NCI-H187 treated with DMSO at 0.1 percent for 48 hours (cell line): ENCODE measurements at places on chromosomes 7 and 10.

DNA sequence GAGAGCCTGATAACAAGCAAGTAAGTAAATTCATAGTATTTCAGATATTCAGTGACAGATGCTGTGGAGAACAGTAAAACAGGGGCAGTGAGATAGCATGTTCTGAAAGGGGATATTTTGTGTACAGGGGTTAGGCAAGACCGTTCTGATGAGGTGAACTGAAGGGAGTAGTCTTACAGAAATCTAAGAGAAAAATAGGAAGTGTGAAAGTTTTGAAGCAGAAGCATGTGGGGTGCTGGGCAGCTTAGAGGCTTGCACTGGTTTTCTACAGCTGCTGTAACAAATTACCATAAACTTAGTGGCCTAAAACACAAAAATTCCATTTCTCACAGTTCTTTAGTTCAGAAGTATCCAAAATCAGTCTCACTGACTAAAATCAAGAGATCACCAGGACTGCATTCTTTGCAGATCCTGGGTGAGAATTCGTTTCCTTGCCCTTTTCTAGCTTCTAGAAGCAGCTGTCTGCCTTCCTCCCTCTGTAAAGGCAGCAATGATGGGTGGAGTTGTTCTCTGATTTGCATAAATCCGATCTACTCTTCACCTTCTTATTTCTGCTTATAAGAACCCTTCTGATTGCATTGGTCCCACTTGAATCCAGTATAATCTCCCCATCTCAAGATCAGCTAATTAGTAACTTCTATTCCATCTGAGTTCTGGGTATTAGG, 7.5 kb upstream of the KLF14 start:
- DNase-seq: no peak

DNA sequence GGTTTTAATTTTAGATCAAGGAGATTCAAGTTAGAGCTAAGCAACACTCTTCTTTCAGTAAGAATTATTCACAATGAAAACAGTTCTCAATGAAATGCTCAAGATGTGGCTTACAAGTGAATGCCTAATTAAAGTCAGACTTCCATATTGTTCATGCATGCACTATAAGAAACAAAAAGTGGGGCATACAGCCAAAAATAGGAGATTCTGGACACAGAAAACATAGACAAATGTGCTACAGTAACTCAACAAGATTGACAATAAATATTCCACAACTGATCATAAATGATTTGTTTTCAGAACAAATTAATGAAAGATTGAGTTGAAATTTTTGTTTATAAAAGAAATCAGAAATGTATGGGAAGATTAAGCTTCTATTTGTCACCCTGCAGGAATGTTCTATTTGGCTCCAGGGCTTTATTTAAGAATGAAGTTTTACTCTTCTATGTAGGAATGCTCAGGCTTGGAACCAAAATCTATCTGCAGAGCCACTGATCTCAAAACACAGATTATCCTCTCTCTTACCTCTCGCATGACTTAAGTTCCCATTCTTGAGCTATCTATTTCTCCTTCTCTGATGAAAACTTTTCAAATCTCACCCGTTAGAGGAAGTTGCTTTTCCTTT, 89.0 kb upstream of the PIP4K2A start:
- DNase-seq: no peak

- no peak for DNase-seq
These were observed 45.1 kb downstream of the MET start for GRCh38 chr7:116717137-116717536.

- no peak for DNase-seq
These were observed 47.9 kb downstream of the RBM33 start for GRCh38 chr7:155692317-155692716.

GRCh38 chr7:47759056-47759706, 177.3 kb upstream of the TNS3 start:
- DNase-seq: no peak

DNA sequence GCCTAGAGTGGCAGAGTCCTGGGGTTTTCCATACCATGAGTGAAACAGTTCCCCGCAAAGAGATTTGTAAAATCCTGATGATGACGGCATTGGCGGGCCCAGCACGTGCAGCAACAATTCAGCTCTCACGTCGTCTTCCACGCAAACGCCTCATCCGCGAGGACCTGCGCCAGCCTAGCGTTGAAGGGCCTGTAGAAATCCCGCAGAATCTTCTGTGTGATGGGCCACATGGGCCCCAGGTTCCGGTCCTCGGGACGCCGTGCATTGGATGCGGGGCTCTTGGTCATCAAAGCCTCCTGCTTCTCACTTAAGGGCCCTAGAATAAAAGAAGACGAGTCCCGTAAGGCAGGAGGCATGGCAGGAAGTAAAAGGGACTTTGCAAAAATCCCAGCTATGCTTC, 83.4 kb downstream of the CHST15 start:
- no peak for DNase-seq

GRCh38 chr7:36130236-36130945, 22.7 kb upstream of the EEPD1 start:
- no peak for DNase-seq

DNA sequence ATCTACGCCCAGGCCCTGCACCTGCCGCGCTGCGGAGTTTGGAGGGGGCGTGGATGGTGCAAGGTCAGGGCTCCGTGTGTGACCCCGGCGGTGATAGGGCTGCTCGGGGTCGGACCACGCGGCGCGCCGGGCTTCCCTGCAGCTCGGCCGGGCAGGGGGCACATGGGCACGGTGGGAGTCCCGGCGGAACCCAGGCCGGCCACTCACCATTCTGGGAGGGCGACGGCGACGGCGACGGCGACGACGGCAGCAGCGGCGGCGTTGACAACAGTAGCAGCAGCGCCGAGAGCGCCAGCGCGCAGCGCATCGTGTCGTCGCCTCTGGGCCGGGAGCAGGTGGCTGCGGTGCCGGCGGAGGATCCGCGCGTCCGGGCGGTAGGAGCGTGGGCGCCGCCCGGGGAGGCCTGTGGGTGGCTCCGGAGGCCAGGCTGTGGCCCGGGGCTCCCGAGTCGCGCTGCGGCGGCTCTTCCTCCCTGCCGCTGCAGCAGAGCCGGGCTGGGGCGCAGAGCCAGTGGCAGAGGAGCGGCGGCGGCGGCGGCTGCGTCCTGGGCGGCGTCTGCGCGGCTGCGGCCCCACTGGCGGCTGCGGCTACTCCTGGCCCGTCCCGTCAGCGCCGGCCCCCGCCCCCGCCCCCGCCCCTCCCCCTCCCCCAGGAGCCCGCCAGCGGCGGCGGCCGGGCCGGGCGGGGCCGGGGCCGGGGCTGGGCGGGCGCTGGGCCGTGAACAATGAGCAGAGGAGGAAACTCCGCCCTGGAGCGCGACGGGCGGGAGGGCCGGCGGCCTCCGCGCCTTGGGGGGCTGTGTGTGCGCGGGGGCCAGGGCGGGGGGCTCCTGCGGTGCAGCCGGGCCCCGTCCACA, at the start of gene PODXL:
Gene PODXL, minus strand, starts transcription at position 576 of the 856 bp plus-strand sequence. Its CDS starts 269 bp downstream, at position 307.
- no peak for DNase-seq

DNA sequence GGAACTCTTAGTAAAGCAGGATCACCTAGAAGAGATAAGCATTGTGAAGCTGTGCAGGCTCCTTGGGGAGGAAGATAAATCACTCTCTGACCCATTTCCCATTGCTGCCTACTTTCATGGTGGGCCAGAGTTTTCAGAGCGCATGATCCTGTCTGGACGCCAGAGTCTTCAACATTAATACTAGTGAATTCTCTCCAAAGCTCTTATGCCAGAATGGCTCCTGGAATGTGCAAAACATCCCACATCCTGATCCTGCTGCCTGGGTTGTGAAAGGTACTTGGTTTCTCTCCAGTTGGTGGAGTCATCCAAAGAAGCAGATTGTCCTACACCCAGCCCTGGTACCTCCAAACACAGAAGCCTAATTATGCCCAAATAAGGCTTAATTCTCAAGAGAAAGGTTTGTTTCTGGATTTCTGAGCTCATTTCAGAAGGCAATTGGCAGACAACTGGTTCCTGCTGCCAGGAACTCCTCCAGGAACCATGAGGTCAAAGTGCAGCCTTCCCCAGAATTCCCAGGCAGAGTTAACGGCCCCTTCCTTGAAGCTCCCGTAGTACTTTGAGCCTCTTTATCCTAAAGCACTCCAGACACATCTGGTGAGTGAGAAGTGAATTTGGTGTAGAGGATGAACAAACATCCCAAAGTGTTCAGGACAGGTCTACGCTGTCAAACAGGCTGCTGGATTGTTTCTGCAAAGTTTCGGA, 495.2 kb downstream of the PLXNA4 start:
- DNase-seq: no peak

DNA sequence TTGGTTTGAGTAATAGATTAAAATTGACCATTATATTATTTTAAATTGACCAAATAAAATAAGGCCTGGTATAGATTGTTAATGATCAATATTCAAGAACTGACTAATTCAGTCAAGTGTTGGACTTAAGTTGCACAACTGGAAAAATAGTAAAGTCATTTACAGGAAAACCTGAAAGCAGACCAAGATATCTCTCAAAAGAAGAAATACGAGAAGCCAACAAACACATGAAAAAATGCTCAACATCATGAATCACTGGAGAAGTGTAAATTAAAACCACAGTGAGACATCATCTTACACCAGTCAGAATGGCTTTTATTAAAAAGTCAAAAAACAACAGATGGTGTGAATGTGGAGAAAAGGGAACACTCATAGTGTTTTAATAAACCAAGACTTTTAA, 80.4 kb upstream of the MALRD1 start:
- no peak for DNase-seq

- DNase-seq: no peak
These were observed 68.0 kb downstream of the SH3PXD2A start for GRCh38 chr10:103787331-103787730.

GRCh38 chr10:6520138-6520537, 59.9 kb downstream of the PRKCQ start:
- DNase-seq: no peak

- DNase-seq: no peak
These were observed 406.6 kb downstream of the HTR7 start for GRCh38 chr10:90451283-90451682.

GRCh38 chr10:130485236-130485957, 349.2 kb downstream of the GLRX3 start:
- DNase-seq: no peak

GRCh38 chr10:26000971-26001370, 66.9 kb downstream of the MYO3A start:
- no peak for DNase-seq

DNA sequence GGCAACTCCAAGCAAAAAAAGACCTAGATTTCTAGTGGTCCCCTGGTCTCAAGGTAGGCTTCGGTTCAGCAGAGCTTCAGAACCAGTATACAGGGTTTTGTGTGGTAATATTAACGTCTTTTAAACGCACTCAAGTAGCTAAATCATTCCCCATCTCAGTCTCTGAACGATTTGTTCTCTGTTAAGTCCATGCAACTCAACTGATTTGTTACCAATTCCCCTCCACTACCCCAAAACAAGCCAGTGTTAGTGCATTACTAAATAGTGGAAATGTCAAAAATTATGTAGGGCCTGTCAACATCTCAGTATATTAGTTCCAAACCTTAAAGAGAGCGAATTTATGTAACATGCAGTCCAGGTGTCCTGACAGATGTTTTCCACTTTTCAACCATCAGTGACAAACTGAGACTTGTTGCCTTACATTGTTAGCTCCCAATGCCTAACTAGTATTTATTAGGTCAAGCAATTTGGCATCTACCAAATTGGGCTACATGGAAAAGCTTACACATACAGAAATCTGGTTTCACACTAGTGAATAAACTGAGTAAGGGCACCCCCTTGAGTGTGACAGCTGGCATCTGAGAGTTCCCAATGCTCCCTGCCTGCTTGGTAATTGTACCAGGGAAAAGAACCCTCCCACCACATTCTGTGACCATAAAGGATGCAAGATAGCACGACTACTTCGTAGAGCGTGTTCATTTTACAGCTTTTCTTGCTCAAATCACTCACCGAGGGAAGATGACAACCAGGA, 12.2 kb downstream of the HNRNPA2B1 start:
- DNase-seq: no peak

GRCh38 chr10:9951481-9952257, 1066.0 kb upstream of the CELF2 start:
- no peak for DNase-seq

DNA sequence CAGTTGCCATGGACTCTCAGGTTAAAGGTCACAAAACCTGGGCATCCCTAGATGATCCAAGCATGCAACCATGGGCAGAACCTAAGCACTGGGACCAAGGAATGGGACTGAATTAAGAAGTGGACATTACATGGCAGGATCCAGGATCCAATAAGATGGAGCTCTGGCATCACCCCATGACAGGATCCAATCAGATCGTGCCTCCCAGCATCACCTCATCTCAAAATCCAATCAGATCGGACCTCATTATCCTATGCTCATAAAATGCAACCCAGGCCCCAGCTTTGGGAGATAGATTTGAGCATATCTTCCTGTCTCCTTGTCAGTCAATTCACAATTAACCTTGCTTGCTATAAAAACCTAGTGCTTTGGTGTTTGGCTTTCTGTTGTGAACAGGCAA, 616.1 kb downstream of the PARD3 start:
- no peak for DNase-seq

- no peak for DNase-seq
These were observed at the start of gene DLG5 for GRCh38 chr10:77926566-77927401. DLG5 (minus strand) TSS chr10:77926755; CDS start chr10:77926520, 235 bp downstream.

GRCh38 chr7:107939573-107940489, 48.8 kb downstream of the DLD start:
- no peak for DNase-seq

DNA sequence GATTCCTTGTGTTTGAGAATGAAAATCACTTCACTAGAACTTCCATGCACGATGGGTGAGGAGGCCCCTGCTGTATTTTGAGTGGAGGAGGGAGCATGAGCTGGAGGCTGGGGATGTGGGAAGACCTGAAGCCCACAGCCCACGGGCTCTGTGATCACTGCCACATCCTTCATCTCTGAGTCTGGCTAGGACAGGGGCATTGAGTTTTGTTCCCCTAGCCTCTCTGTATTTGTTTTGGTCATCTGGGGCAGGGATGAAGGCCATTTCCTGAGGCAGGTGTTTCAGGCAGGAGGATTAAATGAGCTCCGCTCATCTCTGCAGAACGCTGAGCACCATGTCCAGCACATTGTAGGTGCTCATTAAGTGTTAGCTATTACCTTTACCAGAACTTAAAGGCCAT, 293.6 kb downstream of the GLRX3 start:
- no peak for DNase-seq

GRCh38 chr10:47456794-47457527, 27.0 kb downstream of the ANXA8 start:
- no peak for DNase-seq

DNA sequence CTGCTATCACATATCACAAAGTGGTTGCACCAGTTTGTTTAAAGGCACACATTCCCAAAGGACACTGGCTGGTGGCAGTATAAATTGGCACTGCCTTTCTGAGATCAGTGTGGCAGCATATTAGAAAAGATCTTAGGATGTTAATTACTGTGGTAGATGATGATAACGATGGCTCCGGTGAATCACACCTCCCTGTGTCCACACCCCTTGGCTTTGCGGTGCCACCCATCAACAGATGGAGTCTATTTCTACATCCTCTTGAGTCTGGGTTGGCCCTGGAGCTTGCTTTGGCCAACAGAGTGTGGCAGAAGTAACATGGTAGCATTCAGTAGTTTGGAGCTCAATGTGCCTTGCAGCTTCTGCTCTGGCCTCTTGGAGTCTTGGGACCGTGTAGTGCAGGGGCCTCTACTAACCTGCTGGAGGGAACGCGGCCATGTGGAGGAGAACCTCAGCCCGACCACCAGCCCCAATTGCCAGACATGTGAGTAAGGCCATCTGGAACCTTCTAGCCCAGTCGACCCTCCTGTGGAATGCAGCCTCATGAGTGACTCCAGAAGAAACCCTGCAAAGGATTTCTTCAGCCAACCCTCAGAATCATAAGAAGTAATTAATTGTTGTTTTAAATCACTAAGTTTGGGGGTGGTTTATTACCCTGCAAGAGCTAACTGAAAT, 27.2 kb upstream of the PLEKHA1 start:
- no peak for DNase-seq
